ENCODE measurements at places on chromosomes 6 and 20. TPM values are rescaled to one million over a fixed set of nuclear protein-coding genes. Genes with fewer than 3 reads are reported as not detected.

- no peak for DNase-seq
- H3K4me1 ChIP-seq: no peaks in the 10 kb centered on the region
- H3K27me3 ChIP-seq: no peaks in the 10 kb centered on the region
- no peaks in the 10 kb centered on the region for H3K36me3 ChIP-seq
- no peak overlapping the region for H3K4me3 ChIP-seq
These were observed 59.0 kb downstream of the COL21A1 start for GRCh38 chr6:56188429-56188828.

GRCh38 chr6:104539173-104539572 lies 320.5 kb downstream of the HACE1 start:
- no peaks in the 10 kb centered on the region for H3K36me3 ChIP-seq
- no peak for DNase-seq
- H3K4me3 ChIP-seq: no peak overlapping the region
- no peaks in the 10 kb centered on the region for H3K27me3 ChIP-seq
- no peak overlapping the region for H3K27ac ChIP-seq

ABCC10 gene
- total RNA-seq: 18.9 TPM

BRD2 gene
- 112 TPM for total RNA-seq

DNA sequence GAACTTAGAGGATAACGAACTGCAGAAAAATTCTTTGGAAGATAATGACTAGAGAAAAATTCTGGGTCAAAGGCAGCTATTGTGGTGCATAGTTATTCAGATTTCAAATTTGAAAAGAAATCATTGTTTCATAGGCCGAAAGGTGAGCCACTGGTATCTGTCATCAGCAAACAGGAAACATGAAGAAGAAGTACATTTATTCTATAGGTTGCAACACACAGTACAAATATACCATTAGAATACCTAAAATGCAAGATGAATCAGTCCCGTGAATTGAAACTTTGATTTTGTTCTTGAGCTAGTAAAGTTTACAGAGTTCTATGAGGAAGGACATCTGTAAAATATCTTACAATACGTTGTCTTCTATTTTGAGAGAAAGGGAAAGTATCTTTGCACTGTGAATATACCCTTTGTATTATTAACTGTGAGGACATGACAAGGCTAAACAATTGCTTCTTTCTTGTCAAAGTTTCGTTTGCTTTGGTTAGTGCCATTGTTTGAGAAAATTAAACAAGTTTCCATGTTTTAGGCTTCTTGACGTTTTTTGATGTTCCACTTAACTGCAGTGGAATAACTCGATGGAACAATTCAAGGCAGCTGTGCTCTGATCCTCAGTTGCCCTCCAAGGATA lies 84.7 kb downstream of the HDGFL1 start:
- DNase-seq: no peak
- H3K36me3 ChIP-seq: no peaks in the 10 kb centered on the region
- no peak overlapping the region for H3K4me3 ChIP-seq
- H3K27me3 ChIP-seq: no peaks in the 10 kb centered on the region

DNA sequence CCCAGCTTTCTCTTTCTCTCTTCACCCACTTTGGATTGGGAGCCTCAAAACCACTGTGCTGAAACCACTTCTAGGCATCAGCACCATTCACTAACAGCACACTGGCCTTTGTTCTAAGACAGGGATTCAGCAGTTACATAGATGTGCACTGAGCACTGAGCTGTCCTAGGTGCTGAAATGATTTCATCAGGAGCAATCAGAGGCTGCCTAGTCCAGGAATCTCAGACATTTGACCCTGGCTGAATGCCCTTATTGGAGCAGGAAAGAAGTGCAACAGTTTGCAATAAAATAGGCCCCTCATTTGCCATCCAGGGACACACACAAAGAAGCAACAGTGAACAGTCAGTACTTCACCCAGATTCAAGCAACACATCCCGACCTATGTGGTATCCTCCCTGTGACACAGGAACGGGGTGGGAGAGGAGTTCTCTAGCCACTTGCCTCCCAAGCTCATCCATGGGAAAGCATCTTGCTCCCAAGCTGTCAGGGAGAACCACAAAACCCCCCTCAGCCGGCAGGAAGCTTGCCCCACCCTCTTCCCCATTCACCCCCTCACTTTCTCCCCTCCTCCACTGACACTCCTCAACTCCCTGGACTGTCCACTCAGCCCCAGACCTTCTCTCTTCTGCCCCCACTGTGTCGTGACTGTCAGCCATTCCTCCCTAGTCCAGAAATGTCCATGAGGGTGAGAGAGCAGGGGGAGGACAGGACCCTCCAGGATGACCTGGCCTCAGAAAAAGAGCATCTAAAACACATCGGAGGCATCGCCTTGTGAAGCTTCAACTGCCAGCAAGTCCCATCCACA lies 304.4 kb downstream of the PREX1 start:
- H3K4me1 ChIP-seq: peaks cover 4% of the 10 kb centered on the region
- no peaks in the 10 kb centered on the region for H3K27me3 ChIP-seq
- no peak overlapping the region for H3K27ac ChIP-seq

PPIL6 gene
- total RNA-seq: 6.1 TPM

Data from esophagus squamous epithelium (tissue), 5 donors.